Breast epithelium (tissue), 4 donors: ENCODE measurements at places on chromosomes 6 and 20.

- no peak for DNase-seq
- no peaks in the 10 kb centered on the region for H3K4me1 ChIP-seq
- no peak overlapping the region for H3K4me3 ChIP-seq
- H3K36me3 ChIP-seq: no peaks in the 10 kb centered on the region
- no peaks in the 10 kb centered on the region for H3K27me3 ChIP-seq
Observed at GRCh38 chr6:56356426-56356825, 109.0 kb upstream of the COL21A1 start.

DNA sequence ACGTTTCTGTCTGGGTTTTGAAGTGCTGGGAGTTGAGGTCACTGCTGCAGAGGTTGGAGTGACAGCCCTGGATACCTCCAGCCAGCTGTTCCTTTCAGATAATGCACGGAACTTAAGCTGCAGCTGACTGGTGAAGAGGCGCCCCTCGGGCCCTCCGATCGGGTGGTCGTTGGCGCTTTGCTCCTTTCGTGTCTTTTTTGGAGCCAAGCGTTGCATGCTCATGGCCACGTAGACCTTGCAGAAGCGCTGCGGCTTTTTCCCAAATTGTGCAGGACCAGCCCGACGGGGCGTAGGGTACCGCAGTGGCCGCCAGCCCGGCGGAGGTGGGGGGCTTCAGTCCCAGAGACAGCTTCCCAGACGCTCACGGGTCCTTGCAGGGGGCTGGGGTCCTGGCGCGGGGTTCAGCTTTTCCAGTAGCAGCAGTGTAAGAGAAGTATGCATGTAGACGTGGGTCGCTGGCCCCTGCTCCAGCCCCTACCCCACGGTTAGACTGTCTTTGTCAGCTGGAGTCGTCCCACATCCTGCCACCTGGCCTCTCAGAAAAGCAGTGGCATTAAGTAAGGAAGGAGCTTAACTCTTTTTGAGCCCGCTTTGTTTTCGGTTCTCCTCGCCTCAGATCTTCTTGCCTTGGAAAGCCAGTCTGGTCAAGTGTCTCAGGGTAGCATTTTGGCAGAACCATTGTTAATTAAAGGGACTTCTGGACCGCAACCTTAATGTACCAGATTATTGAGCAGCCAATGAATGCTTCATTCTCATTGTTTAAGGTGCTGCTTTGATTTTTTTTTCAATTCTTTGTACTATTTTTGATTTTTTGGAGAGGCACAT, 838 bp downstream of the TNFAIP3 start:
- H3K36me3 ChIP-seq: no peaks in the 10 kb centered on the region
- H3K27me3 ChIP-seq: no peaks in the 10 kb centered on the region
- H3K4me3 ChIP-seq: peak overlapping the region; percentile 82
- DNase-seq: no peak
- H3K27ac ChIP-seq: peak overlapping the region; percentile 97
- no peaks in the 10 kb centered on the region for H3K4me1 ChIP-seq

DNA sequence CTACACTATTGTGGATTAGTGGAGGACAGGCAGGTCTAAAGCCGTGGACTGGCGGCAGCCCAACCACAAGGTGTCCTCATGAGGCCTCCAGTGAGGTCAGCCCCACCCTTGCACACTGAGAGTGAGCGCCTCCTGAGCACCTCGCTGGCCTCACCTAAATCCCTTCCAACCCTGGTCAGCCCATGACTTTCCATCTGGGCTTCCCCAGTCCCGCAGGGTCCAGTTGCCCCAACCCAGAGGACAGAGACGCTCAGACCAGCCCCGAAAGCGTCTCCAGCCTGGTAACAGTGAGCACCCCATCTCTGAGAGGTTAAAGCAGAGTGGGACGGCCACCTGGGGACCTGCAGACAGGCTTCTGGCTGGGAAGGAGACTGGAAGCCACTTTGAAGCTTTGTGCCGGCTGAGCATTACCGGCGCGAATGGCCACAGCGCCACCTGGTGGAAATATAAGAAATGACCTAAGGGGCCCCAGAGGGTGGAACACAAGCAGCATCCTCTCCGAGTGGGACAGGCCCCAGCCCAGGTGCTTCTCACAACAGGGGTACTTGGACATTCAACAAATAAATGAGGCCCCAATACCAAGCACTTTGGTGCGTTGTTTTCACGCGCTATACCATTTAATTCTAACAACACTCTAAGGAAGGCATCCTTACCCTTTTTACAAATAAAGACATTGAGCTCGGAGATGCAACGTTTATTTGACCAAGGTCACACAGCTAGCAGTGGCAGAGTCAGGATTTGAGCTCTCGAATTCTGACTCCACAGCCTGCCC, 65.7 kb upstream of the TOP1 start:
- no peak overlapping the region for H3K4me3 ChIP-seq
- H3K27ac ChIP-seq: peak overlapping the region; percentile 69
- peak; percentile 74 for DNase-seq
- peaks cover 4% of the 10 kb centered on the region for H3K4me1 ChIP-seq
- no peaks in the 10 kb centered on the region for H3K36me3 ChIP-seq

DNA sequence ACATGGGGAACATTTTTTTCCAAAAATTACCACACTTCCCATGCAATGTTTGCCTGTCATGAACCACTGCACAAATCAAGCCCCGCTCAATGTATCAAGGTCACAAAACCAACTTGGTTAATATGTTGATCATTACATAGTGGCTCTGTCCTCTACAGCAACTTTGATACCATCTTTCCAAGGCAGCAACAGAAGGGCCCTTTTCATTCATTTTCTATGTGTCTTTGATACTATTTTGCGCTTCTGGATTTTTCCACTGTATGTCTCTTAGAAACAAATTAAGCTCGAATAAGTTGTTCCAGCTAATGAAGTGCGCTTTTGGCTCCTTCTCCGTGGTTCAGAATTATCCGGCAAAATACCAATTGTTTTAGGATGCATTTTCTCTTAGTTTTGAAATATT, 1.5 kb downstream of the ZHX3 start:
- H3K4me1 ChIP-seq: no peaks in the 10 kb centered on the region
- peak overlapping the region; percentile 84 for H3K4me3 ChIP-seq

- peak; percentile 30 for DNase-seq
- no peaks in the 10 kb centered on the region for H3K36me3 ChIP-seq
- no peaks in the 10 kb centered on the region for H3K4me1 ChIP-seq
- peak overlapping the region; percentile 60 for H3K27ac ChIP-seq
- no peaks in the 10 kb centered on the region for H3K27me3 ChIP-seq
Observed at GRCh38 chr6:20833881-20834515, 299.7 kb downstream of the CDKAL1 start.

DNA sequence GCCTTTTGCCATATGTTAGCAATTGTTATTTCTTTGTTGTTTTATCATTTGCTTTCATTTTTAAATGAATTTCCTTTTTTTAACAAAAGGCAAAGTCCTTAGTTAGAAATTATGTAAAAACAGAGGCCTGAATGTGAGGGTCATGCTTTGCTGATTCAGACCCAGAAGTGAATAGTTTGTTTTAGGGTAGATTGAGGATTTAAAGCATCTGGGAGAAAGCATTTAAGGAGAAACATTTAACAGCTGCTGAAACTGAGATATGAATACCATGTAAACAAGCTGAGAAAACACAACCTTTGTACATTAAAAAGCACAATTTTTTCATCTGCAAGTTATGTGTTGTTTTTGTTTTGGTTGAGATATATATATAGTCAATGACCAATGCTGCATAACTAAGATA, 8.0 kb downstream of the HTR1B start:
- H3K4me3 ChIP-seq: no peak overlapping the region
- H3K4me1 ChIP-seq: no peaks in the 10 kb centered on the region
- no peaks in the 10 kb centered on the region for H3K36me3 ChIP-seq
- no peak overlapping the region for H3K27ac ChIP-seq
- DNase-seq: no peak

DNA sequence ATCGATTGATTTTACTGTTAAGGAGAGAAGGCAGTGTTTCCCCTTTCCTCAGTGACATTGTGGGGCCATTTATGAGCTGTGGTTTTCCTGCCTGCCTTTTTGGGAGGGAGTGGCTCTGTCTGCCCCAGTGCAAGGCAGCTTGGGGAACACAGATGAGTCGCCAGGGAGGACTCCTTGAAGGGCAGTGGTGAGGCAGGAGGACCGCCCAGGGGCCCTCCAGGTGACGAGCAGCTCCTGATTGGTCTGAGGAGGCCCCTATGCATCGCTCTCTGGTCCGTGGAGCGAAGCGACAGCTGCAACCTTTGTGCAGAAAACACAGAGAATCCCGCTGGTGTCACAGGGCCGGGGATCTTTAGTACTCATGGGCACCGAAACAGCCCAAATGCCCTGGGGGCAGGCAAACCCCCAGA, 100.3 kb downstream of the TMEM242 start:
- H3K4me3 ChIP-seq: no peak overlapping the region
- no peak overlapping the region for H3K27ac ChIP-seq
- no peak for DNase-seq
- H3K27me3 ChIP-seq: no peaks in the 10 kb centered on the region
- peaks cover 13% of the 10 kb centered on the region for H3K4me1 ChIP-seq

- no peaks in the 10 kb centered on the region for H3K27me3 ChIP-seq
- no peaks in the 10 kb centered on the region for H3K36me3 ChIP-seq
- peak overlapping the region; percentile 79 for H3K27ac ChIP-seq
- peak; percentile 89 for DNase-seq
- H3K4me1 ChIP-seq: peaks cover 14% of the 10 kb centered on the region
Observed at GRCh38 chr20:57991211-57991881, 237.1 kb downstream of the ANKRD60 start.

GRCh38 chr6:49038294-49038822, 424.7 kb downstream of the MMUT start:
- H3K27ac ChIP-seq: no peak overlapping the region
- no peak for DNase-seq
- H3K36me3 ChIP-seq: no peaks in the 10 kb centered on the region

DNA sequence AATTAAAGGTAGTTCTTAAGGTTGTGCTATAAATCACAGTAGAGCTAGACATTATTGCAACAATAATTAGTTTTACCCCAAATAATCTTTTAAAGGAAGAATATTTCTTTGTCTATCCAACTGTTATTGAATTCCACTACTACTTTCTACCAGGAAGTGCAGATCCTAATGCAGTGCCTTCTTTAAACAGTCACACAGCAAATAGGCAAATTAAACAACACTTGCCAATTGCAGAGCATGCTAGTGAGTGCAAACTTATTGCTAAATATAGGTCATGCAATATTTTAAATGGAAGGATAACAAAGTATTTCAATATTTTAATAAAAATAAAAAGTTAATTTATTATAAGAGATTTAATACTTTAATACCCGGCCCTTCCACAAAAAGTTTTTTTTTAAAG, 107.3 kb upstream of the BCLAF1 start:
- H3K27me3 ChIP-seq: no peaks in the 10 kb centered on the region
- H3K27ac ChIP-seq: no peak overlapping the region
- no peak for DNase-seq
- no peak overlapping the region for H3K4me3 ChIP-seq

DNA sequence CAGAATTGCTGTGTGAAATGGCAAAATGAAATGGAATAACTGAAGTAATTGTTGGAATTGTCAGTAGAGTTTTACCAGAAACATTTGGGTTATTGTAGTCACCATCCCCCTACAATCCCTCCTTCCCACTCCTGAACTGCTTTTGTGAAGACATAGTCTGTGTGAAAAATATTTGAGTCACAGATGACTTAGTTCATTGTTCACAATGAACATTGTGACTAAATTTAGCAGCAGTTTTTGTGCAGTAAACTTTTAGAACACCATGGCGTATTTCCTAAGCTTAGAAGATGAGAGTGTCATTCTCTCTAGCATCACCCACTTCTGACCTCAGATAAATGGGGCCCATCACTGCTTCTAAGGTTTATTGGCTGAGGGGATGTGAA, 11.0 kb downstream of the OTOR start:
- H3K27ac ChIP-seq: no peak overlapping the region
- DNase-seq: no peak
- no peaks in the 10 kb centered on the region for H3K36me3 ChIP-seq
- H3K4me1 ChIP-seq: peaks cover 8% of the 10 kb centered on the region
- no peak overlapping the region for H3K4me3 ChIP-seq
- H3K27me3 ChIP-seq: no peaks in the 10 kb centered on the region

DNA sequence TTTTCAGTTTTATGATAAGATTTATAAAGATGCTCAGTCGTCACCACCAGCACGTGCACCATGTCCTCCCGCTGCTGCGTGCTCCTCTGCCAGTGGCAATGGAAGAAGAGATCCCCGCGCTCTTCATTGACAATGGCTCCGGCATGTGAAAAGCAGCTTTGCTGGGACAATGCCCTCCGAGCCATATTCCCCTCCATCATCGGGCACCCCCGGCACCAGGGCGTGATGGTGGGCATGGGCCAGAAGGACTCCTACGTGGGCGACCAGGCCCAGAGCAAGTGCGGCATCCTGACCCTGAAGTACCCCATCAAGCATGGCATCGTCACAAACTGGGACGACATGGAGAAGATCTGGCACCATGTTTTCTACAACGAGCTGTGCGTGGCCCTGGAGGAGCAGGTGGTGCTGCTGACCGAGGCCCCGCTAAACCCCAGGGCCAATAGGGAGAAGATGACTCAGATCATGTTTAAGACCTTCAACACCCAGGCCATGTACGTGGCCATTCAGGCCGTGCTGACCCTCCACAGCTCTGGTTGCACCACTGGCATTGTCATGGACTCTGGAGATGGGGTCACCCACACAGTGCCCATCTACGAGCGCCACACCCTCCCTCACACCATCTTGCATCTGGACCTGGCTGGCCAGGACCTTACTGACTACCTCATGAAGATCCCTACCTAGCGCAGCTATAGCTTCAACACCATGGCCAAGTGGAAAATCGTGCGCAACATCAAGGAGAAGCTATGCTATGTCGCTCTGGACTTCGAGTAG, 34.3 kb upstream of the ENPP5 start:
- no peaks in the 10 kb centered on the region for H3K4me1 ChIP-seq
- H3K27me3 ChIP-seq: no peaks in the 10 kb centered on the region
- no peak overlapping the region for H3K27ac ChIP-seq
- H3K4me3 ChIP-seq: no peak overlapping the region
- H3K36me3 ChIP-seq: no peaks in the 10 kb centered on the region
